ENCODE measurements at places on chromosomes 1 and 21. TPM values are rescaled to one million over a fixed set of nuclear protein-coding genes. Genes with fewer than 3 reads are reported as not detected.

RUNX3 gene
- 1.8 TPM for total RNA-seq

TPTE gene
- total RNA-seq, result not detected

CCDC17 gene
- total RNA-seq, result 3.9 TPM

GRCh38 chr1:38243106-38243505, 196.5 kb upstream of the POU3F1 start:
- no peak for DNase-seq

- DNase-seq, result no peak
These were observed 43.5 kb upstream of the SARS1 start for GRCh38 chr1:109170035-109170764.

GRCh38 chr1:3292868-3293562, 161.4 kb upstream of the ARHGEF16 start:
- DNase-seq, result no peak

- no peak for DNase-seq
These were observed 20.7 kb upstream of the MFSD2A start for GRCh38 chr1:39933956-39934941.

- no peak for DNase-seq
These were observed 139.4 kb upstream of the CAMK1G start for GRCh38 chr1:209443975-209444651.

DNA sequence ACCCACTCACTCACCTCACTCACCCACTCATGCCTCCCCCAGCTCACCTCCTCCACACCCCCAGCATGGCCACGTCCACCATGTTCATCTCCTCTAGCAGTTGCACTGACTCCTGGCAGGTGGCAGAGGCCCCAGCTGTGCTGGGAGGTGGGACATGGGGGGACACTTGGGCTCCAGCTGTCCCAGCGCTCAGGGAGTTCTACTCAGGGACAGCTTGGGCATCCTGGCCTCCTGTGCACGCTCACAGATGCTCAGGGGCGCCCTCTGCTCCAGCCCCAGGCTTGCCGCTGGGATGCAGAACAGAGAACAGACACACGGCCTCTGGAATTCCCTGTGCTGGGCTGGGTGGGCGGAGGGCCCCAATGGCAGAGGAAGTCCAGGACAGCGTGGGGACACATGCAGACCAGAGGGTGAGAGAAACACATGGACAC, 5.2 kb downstream of the KRTAP10-8 start:
- DNase-seq, result no peak

GRCh38 chr1:115242543-115242942, 95.5 kb downstream of the NGF start:
- DNase-seq, result no peak

GRCh38 chr1:57858740-57859139, 434.9 kb upstream of the DAB1 start:
- no peak for DNase-seq

DNA sequence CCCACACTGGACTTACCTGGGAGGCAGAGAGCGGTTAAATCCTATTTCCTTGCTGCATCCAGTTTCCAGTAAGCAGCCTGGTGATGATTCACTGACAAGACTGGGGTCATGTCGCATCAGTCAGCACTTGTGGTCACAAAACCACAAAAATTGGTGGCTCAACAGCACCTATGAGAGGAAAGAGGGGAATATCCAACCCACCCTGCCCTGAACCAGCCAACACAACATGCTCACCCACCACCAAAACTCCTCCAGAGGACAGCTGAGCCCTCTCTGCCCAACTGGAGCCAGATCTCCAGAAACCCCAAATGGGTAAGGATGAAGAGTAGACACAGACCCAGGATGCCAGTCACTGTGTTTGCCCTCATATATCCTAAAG, 64.0 kb downstream of the CD46 start:
- no peak for DNase-seq

Measured in endothelial cell (in vitro differentiated cells).